ENCODE measurements at places on chromosomes 6 and 20.

GRCh38 chr20:44851545-44851944, 34.0 kb upstream of the YWHAB start:
- DNase-seq = peak; percentile 23

GRCh38 chr6:89655122-89655521, 16.6 kb upstream of the LYRM2 start:
- no peak for DNase-seq

DNA sequence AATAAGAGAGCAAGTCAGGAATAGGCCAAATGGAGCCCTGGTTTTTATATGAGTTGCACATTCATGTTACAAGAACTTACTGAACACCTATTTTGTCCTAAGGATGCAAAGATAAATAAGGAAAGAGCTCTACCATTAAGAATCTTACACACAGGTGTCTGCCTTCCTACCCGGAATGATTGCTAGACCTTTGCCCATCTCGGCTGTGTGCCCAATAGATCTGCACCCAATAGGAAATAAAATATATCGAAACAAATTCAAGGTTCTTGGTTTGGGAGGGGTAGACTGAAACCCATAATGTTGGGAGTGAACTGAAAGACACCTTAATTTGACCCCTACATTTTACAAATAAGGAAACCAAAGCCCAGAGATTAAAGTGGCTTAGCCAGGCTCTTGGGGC, 48.9 kb downstream of the EDN1 start:
- no peak for DNase-seq

GRCh38 chr6:11994875-11995461, 17.1 kb upstream of the HIVEP1 start:
- no peak for DNase-seq

- DNase-seq = no peak
These were observed 67.5 kb downstream of the TBC1D7 start for GRCh38 chr6:13260831-13261230.

- DNase-seq = no peak
These were observed 285.4 kb upstream of the CHD6 start for GRCh38 chr20:41903586-41903985.

- DNase-seq = no peak
These were observed 11.6 kb upstream of the ITPR3 start for GRCh38 chr6:33609528-33609927.

GRCh38 chr6:1593286-1593957, 16.3 kb upstream of the FOXC1 start:
- DNase-seq = no peak

- DNase-seq = no peak
These were observed 684.2 kb downstream of the HTR1B start for GRCh38 chr6:76779068-76779467.

- no peak for DNase-seq
These were observed 15.9 kb downstream of the TOP1 start for GRCh38 chr20:41044409-41045062.

DNA sequence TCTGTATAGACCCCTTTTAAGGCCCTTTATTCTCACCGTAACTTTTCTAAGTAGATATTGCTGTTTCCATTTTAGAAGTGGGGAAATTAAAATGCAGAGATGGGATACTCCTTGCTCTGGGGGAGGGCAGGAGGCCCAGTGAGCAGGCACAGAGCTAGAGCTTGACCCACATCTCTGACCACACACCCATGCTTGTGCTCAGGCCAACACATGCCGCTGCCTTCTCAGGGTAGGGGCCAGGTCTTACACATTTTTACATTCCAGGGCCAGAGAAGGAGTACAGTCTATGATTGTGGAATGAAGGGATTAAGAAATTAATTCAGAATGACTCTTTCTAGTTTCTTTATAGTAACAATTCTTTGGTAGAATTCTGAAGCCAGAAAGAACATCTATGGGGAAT, 104.8 kb downstream of the SOBP start:
- no peak for DNase-seq

DNA sequence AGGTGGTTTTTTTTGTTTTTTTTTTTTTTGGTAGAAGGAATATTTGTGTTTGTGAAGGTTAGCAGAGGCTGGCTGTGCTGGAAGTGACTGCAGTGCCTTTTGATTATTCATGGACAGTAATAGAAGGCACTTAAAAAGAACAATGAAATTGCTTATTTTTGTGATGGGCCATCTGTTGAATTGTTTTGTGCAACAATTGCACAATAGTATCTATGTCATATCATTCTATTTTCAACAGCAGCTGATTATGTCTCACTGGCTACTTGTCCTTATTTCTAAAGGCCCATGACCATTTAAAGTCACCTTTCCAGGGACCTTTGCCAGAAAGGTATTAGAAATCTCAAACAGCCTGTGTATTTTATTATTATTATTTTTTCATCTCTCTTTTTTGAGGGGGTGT, 70.6 kb downstream of the AFG1L start:
- peak; percentile 7 for DNase-seq

DNA sequence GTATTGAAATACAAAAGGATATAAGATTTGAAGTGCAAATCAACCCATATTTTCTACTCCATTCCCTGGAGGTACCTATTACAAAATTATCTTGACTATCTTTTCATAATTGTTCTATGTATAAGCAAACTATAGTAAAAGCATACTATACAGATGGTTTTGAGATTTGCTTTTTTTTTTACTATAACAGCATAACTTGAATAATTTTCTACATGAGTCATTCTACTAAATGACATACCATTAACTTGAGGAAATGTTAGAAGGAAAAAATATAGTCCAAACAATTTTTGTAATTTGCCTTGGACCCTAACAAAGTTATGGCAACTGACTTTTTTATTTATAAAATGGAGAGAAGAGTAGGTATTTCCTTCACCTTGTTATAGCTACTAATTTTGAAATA, 472.7 kb downstream of the PKHD1 start:
- no peak for DNase-seq

- no peak for DNase-seq
These were observed 14.2 kb downstream of the FARS2 start for GRCh38 chr6:5275497-5275896.

DNA sequence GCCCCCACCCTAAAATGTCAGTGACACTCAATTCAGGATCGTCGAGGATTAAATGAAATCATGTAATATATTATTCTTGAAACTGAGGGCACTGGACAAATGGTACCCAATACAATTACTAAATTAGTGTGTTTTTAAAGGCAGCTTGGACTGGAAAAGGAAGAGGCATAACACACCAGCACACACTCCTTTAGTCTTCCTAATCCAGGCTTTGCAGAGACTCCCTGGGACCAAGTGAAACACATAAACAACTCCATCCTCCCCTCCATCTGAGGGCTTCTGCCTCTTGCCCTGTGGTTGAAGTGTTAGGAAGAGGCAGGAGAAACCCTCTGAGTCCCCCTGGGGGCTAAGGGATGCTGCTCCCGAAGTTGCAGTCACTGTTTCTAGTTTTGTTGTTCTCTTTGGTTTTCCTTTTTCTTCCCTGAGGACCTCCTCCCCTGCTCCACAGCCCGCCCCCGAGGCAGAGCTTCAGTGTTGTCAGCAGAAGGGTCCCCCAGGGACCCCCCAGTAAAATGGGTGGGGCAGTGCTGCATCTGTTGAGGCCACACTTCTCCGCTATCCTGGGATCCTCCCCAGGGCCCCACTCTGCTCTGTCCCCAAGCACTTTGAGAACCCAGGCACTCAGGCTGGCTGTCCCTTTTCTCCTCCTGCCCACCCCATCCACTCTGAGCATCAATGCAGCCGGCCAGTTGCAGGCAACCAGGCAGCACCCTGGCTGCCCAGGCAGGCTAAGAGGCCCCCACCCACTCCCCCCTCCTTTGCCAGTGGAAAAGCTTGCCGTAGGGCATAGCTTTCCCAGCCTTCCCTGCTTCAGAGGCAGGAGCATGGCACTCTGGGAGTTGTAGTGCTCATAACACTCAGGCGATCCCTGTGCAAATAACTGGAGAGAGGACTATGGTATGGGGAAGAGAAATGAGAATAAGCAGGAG, 5.9 kb downstream of the TMEM63B start:
- DNase-seq = peak; percentile 70

- no peak for DNase-seq
These were observed 3.3 kb downstream of the CAPN11 start for GRCh38 chr6:44161997-44162338.

GRCh38 chr6:137764464-137764863, 102.6 kb upstream of the TNFAIP3 start:
- no peak for DNase-seq

GRCh38 chr6:48080227-48081009, 30.6 kb downstream of the PTCHD4 start:
- peak; percentile 92 for DNase-seq

DNA sequence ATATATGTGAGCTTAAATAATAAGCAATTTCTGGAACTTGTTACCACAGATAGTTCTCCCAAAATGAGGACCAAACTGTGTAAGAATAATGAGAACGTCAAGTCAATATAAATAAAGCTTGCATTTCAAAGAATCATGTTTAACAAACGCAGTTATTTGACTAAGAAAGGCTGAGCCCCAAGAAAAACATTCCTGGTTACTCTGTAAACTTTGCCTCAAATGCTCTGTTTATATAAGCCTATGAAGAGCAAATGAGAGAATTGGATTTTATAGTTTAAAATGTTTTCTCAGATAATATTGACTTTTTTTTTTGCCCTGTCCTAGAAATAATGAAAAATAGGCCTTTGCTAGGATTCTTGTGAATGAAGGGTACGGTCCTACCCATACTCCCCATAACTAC, 81.3 kb downstream of the C6orf52 start:
- peak; percentile 36 for DNase-seq

DNA sequence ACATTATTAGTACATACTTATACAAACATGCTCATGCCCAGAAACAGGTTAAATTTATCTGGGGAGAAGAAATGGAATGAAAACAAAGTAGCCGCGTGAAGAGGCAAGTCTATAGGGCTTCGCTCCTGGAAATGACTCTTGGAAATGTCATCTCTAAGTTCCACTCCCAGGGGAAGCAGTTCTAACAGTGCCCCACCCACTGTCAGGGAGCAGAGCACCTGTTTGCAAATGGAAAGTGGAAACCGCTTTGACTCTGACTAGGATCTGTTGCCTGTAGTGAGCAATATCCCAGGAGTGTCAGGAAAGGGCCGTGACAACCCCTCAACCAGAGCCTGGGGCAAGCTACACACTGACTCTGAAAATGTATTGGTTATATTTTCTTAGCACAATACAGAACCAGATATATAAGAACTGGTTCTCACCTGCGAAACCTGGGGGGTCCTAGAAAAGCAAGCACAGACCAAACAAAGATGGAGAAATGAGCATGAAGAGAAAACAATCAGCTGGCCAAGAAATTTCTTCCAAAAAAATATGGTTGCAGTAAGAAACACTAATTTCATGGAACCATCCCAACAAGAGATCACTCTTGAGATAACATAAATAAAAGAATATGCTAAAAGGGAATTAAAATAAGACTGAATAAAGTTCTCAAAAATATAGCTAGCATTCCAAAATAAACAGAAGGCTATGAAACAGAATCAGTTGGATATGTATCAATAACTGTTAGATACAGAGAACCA, 47.5 kb upstream of the CRISP1 start:
- peak; percentile 38 for DNase-seq

DNA sequence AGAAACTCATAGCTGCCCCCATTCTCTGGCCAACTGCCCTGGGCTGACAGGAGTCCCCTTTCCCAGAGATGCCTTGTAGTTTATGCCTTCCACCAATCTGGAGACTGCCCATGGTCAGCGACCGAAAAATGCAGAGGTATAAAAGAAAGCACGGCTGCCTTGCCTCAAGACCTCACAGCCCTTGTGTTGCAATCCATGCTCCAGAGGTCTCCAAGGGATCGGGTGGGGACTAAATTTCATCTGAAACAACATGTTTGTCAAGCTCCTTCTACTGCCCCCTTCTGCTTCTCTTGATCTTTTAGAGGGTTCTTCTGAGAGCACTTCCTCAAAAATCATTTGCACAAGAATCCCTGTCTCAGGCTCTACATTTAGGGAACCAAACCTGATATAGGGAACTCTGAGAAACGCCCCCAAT, 128.8 kb downstream of the PLCB1 start:
- no peak for DNase-seq

DNA sequence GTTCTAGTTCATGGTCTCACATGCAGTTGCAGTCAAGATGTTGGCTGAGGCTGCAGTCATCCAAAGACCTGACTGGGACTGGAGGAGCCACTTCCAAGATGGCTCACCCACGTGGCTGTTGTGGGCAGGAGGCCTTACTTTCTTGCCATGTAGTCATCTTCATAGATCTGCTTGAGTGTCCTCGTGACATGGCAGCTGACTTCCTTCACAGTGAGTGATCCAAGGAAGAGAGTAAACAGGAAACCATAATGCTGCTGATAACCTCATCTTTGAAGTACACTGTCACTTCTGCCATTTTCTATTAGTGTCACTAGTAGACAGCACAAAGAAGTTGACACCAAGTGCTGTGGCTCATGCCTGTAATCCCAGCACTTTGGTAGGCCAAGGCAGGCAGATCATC, 40.1 kb upstream of the AKIRIN2 start:
- no peak for DNase-seq

DNA sequence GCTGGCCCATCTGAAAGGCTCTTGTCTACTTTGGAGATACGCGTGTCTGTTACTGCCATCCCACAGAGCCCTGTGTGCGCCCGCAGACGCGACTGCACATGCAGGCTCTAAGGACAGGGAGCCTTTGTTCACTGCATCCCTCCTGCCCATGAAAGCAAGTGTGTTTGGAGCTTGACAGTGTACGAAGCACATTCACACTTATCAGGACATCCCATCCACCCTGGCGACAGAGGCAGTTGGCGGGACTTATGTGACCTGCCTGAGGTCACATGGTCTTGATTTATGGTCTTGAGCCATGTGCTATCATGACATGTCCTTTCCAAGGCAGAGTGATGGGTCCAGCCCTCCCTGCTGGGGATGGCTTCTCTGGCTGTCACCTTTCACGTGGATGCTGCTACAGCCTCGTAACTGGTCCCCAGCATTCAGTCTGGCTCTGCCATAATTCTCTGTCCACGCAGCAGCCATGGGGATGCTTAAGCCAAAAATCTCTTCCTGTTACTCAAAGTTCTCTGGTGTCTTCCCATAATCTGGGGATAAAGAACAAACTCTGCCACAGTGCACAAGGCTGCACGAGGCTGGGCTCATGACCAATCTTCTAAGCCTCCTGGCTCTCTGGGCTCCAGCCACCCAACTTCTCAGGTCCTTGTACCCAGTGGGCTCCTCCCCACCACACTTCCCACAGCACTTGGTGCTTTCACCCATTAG, 36.3 kb upstream of the FAM83D start:
- DNase-seq = no peak

DNA sequence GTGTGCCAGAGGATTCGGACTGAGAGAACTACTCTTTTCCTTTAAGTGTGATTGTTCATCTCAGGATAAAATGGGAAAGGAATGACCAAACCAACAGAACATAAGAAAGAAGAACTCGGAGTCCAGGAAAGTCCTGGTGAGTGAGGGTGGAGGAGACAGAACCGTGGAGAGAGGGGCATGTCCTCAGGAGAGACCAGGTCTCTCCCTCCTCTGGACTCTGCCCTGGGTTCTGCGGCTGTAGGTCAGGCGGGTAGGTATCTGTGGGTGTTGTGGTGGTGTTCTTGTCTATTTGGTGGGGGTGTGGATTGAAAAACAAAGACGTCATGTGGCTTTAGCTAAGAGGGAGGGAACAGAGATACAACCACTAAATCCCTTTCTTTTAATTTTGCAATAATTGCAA, 29.1 kb upstream of the AGPAT4 start:
- no peak for DNase-seq
